ENCODE measurements at places on chromosomes 2 and 18. TPM values are rescaled to one million over a fixed set of nuclear protein-coding genes. Genes with fewer than 3 reads are reported as not detected.

- DNase-seq = no peak
Observed at GRCh38 chr2:134760385-134760784, 41.6 kb upstream of the TMEM163 start.

GRCh38 chr2:15764683-15765011, 173.0 kb downstream of the DDX1 start:
- no peak for DNase-seq

Gene UGT1A10
- polyA plus RNA-seq = not detected

DNA sequence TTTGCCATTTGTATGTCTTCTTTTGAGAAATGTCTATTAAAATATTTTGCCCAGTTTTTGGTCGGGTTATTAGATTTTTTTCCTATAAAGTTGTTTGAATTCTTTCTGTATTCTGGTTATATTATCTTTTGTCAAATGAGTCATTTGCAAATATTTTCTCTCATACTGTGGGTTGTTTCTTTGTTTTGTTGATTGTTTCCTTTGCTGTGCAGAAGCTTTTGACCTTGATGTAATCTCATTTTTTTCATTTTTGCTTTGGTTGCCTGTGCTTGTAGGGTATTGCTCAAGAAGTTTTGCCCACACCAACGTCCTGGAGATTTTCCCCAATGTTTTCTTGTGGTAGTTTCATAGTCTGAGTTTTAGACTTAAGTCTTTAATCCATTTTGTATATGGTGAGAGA, 245.7 kb downstream of the ADCYAP1 start:
- no peak for DNase-seq

DNA sequence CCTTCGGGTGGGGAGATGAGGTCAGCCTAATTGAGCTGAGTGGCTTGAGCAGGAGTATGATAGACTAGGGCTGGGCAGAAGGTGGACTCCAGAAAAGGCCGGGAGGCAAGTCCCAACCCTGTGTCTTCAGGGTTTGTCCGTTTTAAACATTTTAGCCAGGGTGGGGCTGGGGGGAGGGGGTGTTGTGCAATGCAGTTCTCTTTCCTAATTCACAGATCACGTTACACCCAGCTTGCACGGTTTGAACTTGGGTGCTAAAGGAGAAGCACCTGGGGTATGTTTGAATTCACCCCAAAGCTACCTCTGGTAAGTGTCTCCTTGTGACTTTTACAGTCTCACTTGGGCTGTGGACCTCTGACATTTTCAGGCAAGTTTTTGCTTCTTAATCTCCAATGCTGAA, 233.3 kb downstream of the AGAP1 start:
- DNase-seq = no peak

DNA sequence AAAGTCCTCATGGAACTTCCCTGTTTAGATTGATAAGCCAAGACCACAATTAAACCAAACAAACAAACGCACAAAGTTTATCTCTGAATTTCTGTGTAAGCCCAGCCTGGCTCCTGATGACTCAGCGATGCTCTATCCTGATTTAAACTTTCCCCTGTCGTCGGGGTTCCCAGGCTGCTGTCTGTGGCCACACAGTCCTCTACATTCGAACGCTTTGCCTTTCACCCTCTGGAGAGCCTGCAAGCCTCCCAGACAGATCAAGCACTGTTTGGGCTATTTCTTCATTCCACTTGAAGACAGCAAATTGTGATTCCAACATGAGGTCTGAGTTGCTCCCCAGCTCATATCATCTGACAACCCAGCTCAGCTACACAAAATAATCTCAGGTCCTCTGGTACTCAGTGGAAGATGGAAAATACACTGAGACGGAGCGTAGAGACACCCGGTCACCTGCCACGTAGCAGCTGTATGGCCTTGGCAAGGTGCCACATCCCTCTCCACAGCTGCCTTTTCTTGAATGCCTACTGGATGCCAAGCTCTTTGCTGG, 51.2 kb downstream of the CYRIA start:
- no peak for DNase-seq

DNA sequence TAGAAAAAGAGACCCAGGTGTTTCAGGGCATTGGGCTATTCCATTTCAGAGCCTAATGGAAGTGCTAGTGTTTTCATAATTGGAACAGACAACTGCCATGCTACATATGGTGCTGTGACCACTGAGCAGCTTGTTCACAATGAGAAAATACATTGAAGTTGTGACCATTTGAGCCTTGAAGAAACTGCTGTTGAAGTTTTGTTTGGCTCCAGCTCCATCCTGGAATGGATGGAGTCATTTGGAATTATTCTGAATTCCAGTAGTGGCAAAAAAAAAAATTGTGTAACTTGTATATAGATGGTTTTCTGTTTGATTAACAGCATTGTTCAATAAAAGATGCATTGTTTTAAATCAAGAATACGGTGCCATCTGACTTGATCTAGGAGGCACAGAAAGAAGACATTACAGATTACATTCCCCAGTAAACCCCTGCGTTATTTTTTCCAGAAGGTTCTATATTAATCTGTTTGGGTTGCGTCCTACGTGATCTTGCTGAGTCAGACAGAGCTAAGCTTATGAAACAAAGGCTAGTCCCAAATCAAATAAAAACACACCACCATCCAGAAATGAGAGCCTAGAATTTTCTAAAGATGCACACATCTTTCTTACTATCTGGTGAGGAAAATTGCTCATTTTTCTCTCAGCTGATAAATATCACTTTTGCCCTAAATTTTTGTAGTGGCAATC, 19.2 kb downstream of the FMNL2 start:
- DNase-seq = no peak

DNA sequence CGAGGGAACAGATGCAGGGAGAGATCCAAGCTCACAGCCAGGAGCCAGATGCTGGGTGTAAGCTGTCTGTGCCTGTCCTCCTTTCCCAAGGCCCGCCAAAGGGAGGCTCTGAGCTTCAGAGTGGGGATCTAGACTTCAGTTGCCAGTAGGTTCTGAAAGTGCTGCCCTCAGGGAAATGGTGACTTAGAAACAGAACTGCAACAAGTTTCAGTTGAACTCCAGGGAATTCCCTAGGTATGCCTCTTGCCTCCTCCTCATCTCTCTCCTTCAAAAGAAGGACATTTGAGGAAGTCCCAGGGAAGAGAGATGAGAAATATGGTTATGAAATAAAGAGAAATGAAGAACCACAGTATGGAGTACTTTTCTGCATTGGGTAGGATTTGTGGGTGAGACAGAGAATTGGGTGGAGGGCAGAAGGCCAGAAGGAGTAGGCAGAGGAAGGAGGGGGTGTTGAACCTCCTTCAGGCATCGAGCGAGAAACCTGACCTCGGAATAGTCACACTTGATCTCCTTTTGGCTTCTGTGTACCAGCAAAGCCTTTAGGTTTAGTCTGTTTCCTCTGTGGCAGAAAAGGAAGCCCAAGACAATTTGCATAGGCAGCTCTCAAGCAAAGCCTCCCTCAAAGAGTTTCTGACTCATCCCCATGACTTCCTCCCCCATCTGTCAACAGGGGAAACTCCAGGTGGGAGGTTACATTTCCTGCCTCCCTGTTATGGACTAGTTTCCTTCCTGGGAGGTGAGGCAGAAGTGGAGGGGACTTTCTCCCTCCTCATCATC, 45.7 kb downstream of the QPCT start:
- peak; percentile 83 for DNase-seq

DNA sequence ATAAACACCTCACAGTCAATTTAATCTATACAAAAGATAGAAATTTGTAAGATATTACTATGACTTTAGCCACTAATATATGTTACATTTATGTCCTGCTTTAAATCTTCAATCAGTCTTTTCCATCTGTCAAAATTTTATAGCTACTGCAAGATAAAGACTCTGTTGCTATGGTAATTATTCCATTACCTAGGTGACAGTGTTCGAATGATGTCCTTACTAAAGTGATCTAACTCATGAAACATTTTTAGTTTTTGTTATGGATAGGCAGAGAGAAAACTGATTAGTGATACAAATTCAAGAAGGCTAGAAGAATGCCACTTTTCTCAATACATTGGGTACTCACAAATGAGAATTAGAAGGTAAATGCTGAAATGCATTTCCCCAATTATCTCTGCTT, 359.9 kb upstream of the FSHR start:
- DNase-seq = no peak

DNA sequence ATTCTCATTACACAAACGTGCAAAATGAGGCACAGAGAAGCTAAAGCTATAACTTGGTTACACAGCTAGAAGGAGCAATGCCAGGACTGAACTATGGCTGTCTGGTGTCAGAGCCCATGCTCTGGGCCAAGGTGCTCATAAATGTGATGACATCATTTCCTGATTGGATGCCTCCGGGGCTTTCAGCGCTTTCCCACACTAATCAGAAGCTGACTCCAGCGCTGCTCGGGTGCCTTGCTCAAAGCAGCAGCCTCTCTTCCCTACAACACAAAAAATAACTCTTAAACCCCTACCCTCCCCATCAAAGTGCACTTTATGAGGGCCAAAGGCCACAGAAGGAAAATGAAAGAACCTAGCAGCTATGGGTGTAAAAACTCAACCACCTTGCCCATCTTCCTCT, 90.7 kb downstream of the STK39 start:
- DNase-seq = no peak

Data from naive B cell (primary cell).